ENCODE measurements at places on chromosomes 4 and X.

DNA sequence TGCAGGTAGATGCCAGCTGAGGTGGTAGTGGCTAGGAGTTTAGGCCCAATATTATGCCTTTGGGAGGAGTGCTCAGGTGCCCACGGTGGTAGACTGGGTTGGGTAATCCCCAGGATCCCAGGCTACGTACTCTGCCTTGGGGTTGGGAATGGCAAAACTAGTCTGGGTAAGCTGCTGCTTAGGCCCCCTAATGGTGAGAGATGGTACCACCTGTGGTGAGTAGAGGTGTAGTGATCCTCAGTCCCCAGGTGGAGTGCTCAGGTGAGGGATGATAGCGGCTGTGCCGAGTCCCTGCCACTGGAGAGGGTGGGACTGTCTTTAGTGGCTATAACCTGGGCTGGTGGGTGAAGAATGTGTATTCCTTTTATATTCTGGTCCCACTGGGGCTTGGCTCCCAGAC is 75.2 kb downstream of the IL1RAPL2 start:
- no peak for DNase-seq

- DNase-seq: no peak
Measured at GRCh38 chr4:59400334-59400733, 1799.8 kb upstream of the ADGRL3 start.

DNA sequence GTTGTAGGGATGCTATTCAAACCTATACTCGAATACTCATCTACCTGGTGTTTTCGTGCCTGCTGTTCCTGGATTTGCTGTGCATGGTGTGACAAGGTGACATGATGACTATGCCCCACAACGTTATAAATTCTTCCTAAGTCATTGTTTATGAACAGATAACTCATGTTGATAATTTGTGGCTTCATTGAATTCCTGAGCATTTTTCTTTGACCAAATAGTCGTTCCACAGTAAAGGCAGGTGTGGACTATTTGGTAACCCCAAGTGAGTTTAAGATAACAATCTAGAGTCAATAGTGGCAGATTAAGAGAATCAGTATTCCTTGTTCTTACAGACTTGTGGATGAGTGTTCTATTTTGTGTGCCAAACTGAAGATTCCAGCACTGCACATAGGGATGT is 59.9 kb downstream of the SNX25 start:
- no peak for DNase-seq

GRCh38 chr4:65653740-65654361 is 16.4 kb downstream of the EPHA5 start:
- DNase-seq: no peak

DNA sequence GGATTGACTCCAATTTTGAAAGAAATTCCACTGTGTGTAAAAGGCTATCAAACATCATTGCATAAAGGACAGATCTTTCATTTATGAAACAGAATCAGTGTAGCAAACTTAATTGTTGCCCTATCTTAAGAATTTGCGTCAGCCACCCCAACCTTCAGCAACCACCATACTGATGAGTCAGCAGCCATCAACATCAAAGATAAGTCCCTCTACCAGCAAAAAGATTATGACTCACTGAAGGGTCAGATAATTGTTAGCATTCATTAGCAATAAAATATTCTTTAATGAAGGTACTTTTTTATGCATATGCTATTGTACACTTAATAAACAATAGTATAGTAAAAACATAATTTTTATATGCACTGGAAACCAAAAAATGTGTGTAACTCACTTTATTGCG is 15.8 kb upstream of the GRSF1 start:
- DNase-seq: no peak

DNA sequence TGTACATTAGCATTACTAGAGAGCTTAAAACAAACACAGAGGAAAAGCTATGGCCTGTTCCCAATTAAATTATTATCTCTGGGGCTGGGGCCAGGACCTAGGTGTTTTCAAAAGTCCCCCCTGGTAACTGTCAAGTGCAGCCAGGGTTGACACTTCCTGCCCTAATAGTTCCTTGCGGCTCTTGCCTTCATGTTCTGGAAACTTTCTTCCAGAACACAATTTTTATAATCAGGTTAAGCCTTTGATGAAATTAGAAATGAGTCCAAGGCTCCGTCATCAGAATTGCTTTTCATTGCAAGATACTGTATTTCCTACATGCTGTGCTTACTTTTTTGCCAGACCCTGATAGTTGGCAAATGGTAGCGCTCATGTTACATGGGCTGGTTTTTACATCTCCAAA is 229.6 kb downstream of the UNC5C start:
- no peak for DNase-seq
